ENCODE measurements at places on chromosomes 5 and 9.

GRCh38 chr5:1174122-1174936 lies 27.1 kb upstream of the SLC6A19 start:
- no peak for DNase-seq

GRCh38 chr5:35835796-35836742 lies 20.6 kb upstream of the IL7R start:
- no peak for DNase-seq

- DNase-seq, result no peak
These were observed 70.8 kb downstream of the NXNL2 start for GRCh38 chr9:88605512-88606362.

- no peak for DNase-seq
These were observed 83.0 kb downstream of the TMEM174 start for GRCh38 chr5:73256012-73256411.

GRCh38 chr5:62342476-62342837 lies 36.5 kb downstream of the KIF2A start:
- no peak for DNase-seq

DNA sequence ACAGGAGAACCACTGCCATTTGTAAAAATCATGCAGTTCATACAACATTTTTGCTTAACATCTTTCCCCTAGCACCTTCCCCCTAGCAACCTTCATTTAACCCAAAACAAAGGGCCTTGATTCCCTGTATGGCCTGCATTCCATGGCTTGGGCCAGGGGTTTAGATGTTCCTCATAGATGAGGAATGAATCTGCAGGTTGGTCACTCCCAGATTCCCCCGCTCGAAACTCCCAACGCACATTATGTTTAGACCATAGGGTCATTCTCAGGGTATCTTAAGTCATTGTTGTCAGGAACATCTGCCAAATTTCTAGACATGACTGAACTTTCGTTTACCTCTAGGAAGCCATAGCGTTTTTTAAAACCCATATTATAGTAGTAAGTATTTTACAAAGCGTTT lies 282.2 kb upstream of the VLDLR start:
- no peak for DNase-seq

- no peak for DNase-seq
These were observed 15.6 kb upstream of the PRKAA1 start for GRCh38 chr5:40813698-40814281.

DNA sequence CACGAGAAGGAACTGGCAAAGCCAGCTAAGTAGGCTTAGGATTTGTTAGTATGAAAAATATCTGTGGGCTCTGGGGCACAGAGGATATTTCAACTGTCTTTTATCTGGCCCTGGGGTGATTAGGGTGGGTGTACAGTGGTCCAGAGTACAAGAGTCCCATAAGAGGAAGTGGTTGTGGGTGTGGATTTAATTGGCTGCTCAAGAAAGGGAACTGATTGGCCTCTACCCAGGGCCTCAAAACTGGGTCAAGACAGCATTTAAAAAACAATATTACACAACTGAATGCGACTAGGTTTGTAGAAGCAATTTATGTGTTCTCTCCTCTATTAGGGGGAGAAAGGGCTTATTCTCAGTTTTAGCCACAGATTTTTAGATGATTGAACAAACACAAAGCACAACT lies 1353.4 kb upstream of the WWC1 start:
- DNase-seq, result no peak

GRCh38 chr5:170315154-170315553 lies 17.6 kb upstream of the LCP2 start:
- DNase-seq, result no peak
